IPS DF 6.9 (cell line): ENCODE measurements at places on chromosomes 1 and 21.
A peak's percentile ranks its signal among the peaks of the same experiment; 100 is the strongest.

GRCh38 chr1:64073705-64074104 lies 129.7 kb upstream of the UBE2U start:
- DNase-seq, result no peak

- DNase-seq, result peak; percentile 2
Observed at GRCh38 chr1:71521655-71522264, 440.9 kb upstream of the ZRANB2 start.

GRCh38 chr1:44617703-44618029 lies 56.6 kb downstream of the TMEM53 start:
- no peak for DNase-seq

GRCh38 chr1:247407180-247407616 lies 8.8 kb upstream of the NLRP3 start:
- no peak for DNase-seq

DNA sequence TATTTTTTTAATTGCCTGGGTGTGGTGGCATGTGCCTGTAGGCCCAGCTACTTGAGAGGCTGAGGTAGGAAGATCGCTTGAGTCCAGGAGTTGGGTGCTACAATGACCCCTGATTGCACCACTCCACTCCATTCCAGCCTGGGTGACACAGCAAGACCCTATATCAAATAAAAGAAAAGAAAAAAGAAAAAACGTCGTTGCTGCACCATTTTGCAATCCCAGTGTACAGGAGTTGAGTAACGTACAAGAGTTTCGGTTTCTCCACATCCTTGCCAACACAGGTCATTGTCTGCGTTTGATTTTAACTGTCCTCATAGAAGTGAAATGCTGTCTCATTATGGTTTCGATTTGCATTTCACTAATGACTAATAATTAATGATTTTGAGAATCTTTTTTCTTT lies 7.9 kb downstream of the ZNF684 start:
- DNase-seq, result no peak

DNA sequence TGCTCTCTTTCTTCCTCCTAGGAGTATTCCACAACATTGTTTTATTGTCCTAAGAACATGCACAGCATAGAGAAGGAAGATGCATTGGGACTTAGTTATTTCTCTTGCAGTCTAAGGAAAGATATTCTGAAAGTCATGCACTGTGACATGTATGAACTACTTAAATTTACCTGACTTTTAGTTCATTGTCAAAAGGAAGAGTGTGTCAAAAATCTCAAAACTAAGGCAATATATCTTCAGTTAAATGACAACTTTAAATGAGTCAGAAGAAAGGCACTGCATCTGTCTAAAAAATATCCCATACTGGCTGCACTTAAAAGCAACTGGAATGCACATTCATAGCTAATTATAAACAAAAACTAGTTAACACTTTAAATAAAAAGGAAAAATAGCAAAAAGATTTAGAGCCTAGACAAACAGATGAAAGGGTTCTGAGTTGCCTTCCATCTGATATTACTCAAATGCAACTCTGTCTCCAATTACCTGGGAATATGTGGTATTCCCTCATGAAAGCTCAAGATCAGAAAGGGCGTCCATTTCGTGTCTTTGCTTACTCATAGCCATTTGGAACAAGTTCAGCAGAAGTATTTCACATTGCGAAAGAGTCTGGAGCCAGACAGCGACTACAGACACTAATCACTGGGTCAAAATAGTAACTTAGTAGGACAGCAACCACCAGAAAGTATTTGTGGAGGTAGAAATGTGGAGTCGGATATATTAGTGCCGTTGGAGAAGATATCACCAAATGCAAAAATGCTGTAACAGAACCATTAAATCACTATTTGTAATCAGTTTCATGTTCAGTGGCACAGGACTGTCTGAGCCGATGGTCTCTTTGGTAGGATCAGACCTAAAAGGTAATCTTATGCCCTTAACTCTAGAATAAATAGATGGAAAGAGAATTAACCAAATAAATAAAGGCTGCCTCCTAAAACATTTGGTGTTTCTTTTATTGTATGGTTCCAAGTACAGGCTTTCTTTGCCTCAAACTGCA lies 225.7 kb downstream of the GREM2 start:
- no peak for DNase-seq

- DNase-seq, result no peak
Observed at GRCh38 chr1:41783189-41783639, 135.5 kb downstream of the HIVEP3 start.

DNA sequence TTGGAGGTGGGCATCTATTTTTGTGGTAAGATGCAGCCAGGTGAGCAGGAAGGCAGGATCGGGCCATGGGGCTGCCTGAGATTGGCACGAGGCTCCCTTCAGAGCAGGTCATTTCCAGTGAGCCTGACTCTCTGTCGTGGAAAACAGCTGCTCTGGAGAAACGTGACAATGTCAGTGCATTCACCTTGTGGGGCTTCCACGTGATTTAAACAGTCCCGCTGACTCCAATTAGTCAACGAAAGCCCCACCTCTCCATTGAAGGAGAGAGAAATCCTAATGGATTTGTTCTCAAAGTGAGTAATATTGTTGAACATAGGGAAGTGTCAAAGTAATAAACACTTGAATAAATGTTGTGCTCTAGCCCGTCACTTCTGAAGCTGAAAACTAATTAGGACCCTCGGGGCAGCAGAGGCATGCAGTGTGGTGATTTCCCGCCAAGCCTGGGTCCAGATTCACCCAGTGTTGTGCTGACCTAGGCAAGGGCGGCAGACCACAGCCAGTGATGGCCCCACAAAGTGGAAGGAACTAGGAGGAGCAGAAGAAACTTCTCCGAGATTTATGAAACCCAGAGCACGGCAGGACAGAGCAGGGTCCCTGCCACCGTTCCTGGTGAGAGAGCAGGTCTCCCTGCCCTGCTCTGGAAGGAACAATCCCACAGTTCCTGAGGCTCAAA lies 172.5 kb upstream of the C1orf174 start:
- no peak for DNase-seq

- DNase-seq, result no peak
Observed at GRCh38 chr21:38272215-38272614, 15.4 kb downstream of the KCNJ15 start.

GRCh38 chr21:17537299-17537698 lies 24.5 kb downstream of the CXADR start:
- DNase-seq, result no peak

- DNase-seq, result no peak
Observed at GRCh38 chr1:10830961-10831668, 34.7 kb upstream of the CASZ1 start.

- no peak for DNase-seq
Observed at GRCh38 chr1:64423526-64423925, 46.4 kb upstream of the CACHD1 start.

- no peak for DNase-seq
Observed at GRCh38 chr1:7329868-7330615, 441.1 kb upstream of the VAMP3 start.

DNA sequence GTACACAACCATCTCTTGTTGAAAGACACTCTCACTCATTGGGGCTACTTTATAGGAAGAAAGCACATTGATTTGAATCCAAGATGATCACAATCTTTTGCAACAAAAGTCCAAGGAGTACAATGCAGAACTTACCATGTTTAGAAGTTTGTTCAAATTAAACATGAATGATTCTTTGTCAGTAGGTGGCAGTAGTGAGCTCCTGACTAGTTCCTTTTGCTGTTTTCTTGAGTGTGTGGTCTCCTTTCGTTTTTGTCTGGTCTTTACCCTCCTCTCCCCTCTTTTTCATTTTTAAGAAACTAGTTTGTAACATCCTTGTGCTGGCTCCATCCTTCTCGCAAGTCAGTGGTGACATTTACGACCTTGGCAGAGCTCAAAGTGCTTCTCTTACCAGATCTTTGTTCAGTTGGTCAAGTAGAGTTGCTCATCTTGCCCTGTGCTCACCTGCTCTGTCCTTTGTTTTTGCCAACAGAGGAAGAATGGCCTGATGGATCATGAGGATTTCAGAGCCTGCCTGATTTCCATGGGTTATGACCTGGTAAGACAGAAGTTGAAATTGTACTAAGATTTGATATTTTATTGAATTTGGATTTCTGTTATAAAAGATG lies 35.7 kb upstream of the MTR start:
- peak; percentile 35 for DNase-seq

DNA sequence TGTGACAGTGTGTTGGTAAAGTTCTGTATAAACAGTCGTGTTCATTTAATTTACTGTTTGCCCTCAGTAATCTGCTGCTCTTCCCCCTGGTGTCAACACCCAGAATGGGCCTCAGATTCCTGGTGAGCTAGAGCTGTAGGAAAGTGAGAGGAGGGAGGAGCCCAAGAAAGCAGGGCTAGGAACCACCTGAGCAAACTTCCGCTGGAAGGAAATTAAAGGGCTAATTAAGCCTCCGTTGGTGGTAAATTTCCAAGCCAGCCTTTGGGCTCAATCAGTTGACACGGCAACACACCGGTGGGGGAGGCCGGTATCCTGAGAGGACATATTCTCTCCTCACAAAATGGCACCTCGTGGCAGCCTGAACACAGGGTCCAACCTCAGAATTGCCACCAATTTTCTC lies 32.9 kb downstream of the RAB3B start:
- no peak for DNase-seq

DNA sequence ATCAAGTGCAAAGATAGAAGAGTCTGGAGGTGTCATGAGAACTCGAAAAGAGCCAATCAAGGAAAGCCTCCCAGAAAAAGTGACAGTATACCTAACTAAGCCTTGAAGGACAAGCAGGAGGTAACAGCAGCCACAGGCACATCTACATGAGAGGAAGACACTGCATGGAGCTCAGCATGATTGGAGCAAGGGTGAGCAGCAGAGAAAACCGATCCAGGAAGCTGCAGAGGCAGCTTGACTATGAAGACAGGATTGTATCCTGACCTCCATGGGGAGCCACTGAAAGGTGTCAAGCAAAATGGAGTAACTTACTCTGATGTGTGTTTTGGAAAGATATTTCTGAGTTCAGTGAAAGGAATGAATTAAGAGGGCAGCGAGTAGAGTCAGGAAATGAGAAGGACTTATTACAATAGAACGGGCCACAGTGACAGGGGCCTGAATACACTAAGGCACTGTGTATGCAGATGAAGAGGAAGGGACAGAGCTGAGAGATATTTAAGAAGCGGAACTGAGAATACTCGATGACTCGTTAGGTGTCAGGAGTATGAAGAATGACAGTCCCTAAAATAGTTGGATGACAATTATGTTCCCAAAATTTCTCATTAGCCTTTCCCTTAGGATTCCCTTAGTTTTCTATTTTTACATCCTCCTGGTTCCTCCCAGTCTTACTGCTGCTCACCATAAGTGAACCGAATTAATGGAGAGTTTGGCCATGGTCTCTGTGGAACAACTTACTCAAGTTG lies 139.3 kb upstream of the NFIA start:
- no peak for DNase-seq
